ENCODE measurements at places on chromosomes 16 and 17.

- no peak for DNase-seq
These were observed 33.6 kb upstream of the CPPED1 start for GRCh38 chr16:12837291-12837690.

DNA sequence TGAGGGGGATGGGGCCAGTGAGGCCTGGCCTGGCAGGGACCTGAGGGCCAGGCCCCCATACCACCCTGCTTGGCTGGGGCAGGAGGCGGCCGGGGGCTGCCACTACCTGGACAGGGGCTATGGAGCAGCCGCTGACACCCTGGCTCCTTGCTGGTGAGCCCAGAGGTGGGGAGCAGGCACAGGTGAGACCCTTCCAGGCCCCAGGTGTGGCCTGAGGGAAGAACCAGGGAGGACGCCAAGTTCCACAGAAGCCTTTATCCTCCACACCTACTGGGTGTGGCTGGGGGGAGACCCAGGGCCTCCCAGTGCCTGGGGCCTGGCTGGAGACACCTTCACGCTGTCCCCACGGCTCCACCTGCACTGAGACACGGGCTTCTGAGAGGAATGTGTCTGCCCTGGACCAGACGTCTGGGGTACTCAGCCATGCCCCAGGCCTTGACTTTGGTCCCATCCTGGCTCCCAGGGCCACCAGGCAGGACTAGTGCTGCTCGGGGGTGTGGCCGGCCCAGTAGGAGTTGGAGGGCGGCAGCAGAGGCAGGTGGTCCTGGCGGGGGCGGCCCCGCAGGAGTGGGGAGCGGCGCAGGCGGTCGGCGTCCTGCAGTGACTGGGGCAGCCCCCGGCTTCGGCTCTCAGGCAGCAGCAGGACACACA lies 4.7 kb downstream of the SLC22A31 start:
- DNase-seq, result no peak

- DNase-seq, result no peak
These were observed 198.6 kb downstream of the AATF start for GRCh38 chr17:37147301-37147812.

DNA sequence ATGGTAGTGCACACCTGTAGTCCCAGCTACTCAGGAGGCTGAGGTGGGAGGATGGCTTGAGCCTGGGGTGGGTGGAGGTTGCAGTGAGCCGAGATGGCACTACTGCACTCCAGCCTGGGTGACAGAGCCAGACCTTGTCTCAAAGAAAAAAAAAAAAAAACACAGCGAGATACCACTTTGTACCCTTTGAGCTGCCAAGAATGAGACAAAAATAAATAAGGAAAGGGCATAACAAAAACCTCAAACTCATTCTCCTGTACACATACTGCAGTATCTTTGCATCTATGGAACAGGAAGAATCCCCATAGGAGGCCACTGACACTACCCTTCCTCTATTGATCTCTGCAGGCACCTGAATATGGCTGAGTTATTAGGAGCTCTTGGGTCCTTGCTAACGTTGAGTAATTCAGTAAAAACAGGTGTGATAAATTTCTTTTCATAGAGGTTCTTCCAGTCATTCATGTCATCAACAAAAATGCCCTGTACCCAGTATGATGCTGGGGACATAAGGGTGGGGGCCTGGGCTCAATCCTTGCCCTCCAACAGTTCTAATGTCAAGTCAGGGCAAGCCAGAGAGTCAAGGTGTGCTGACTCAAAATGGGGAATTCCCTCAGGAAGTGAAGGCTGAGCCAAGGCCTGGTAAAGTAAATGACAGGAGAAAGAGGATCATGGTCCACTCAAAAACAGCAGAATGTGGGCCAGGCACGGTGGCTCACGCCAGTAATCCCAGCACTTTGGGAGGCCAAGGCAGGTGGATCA lies 26.9 kb downstream of the RANBP10 start:
- no peak for DNase-seq

DNA sequence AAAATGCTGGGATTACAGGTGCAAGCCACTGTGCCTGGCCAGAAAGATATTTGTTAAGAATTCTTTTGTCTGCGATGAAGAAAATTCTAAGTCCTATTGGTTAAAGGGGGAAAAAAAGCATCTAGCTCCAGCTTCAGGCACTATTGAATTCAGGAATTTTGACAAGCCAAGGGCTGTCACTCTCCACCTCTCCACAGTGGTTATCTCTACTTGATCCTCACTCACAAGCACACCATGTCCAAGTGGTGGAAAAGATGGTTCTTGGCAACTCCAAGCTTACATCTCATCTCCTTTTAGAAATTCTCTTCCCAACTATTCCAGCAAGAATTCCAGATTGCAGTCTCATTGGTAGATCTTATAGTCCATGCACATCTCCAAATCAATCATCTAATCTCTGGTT lies 7.1 kb downstream of the RBFOX1 start:
- no peak for DNase-seq

DNA sequence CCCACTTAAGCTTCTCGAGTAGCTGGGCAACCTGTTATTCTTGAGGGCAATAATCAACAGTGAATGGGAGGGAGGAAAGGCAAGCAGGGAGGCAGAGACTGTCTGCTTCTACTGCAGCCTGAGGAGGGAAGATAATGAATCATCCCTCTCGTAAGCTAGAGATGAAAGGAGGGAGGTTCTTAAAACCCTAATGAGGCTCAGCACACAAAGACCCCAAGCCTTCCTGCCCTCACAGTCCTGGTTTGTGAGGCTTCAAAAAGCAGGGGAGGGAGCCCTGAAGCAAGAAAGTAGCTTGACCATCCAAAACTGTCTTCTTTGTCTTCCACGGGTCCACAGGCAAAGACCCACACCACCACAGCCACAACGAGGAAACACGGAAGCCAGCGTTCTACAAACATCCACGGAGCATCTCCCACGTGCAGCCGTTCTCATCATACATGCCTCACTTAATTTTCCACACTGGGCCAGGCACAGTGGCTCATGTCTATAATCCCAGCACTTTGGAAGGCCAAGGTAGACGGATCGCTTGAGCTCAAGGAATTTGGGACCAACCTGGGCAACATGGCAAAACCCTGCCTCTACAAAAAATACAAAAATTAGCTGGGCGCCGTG lies 1.8 kb downstream of the PIK3R5 start:
- DNase-seq, result no peak

GRCh38 chr17:27808628-27809027 lies 8.3 kb upstream of the NOS2 start:
- no peak for DNase-seq

DNA sequence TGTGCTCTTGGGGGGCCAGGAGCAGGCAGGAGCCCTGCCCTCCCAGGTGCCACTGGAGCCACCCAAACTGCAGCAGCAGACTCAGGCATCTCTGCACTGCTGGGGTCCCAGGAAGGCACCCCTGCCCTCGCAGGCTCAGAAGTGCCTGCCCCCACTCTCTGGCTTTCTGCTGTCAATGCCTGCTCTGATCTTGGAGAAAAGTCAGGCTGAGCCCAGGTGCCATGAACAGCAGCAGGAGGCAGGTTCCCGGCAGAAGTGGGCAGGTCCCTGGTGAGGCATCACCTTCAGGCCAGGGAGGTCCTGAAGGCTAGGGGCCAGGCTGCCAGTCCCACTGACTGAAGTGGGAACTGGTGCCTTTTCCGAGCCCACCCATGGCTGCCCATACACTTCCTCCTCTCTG lies 106.5 kb downstream of the MGAT5B start:
- DNase-seq, result no peak

DNA sequence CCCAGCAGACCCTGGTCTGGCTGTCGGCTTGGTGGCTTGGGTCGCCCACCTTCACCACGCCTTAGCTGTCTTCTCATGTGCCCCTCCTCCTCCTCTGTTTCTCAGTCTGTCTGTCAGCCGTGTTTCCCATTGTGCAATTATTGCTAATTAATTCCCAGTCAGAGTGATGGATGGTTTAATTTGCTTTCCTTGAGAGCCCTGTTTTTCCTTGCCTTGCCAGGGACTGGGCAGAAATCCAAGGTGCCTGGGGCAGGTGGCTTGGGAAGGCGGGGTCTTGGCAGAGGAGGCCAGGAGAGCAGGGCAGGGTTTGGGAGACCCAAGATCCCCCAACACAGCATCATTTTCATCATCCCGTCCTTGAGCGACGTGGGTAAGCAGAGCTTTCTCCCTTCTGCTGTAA lies 21.3 kb downstream of the NECAB2 start:
- no peak for DNase-seq

GRCh38 chr16:21226749-21227148 lies 6.8 kb upstream of the ANKS4B start:
- DNase-seq, result no peak

DNA sequence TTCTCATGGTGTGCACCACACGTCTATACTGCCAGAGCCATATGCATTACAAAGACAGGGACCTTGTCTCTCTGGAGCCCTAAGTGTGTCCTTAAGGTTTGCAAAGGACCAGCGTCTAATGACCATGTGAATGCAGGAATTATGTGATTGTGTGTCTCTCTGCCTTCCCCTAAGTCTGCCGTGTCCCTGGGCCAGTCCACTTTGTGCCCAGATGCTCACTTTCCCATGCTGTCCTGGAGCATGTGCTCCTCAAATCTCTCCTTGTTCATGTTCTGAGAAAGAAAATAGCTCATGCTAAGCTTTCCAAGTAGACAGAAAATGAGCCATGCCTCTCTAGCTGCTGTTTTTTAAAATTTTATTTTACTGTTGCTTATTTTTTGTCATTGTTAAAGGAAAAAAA lies 125.5 kb downstream of the RBFOX1 start:
- no peak for DNase-seq

All from BJ (cell line).